Right lobe of liver (tissue), 6 donors: ENCODE measurements at places on chromosomes 12 and 14.

- DNase-seq, result peak; percentile 87
These were observed at the start of gene KITLG for GRCh38 chr12:88580051-88580871. KITLG (minus strand) TSS chr12:88580471; CDS start chr12:88580278, 193 bp downstream.

GRCh38 chr12:16955083-16955657 lies 349.2 kb upstream of the LMO3 start:
- DNase-seq, result no peak

DNA sequence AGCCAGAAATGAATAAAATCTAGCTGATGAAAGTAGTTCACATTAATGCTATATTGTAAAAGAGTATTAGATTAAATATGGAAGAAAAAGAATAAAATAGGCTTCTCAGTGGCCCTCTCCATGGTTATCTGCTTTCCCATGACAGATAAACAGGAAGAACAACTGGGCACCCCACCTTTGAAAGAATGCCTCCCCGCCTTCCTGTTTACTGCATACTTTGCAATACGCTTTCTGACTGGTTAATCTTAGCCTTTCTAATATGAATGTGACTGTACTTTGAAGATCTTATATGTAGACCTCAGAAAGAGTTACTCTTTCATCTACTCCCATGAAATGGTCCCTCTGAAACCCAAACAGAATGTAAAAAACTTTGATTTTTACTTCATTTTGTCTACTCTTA lies 34.1 kb upstream of the DAAM1 start:
- DNase-seq, result no peak

DNA sequence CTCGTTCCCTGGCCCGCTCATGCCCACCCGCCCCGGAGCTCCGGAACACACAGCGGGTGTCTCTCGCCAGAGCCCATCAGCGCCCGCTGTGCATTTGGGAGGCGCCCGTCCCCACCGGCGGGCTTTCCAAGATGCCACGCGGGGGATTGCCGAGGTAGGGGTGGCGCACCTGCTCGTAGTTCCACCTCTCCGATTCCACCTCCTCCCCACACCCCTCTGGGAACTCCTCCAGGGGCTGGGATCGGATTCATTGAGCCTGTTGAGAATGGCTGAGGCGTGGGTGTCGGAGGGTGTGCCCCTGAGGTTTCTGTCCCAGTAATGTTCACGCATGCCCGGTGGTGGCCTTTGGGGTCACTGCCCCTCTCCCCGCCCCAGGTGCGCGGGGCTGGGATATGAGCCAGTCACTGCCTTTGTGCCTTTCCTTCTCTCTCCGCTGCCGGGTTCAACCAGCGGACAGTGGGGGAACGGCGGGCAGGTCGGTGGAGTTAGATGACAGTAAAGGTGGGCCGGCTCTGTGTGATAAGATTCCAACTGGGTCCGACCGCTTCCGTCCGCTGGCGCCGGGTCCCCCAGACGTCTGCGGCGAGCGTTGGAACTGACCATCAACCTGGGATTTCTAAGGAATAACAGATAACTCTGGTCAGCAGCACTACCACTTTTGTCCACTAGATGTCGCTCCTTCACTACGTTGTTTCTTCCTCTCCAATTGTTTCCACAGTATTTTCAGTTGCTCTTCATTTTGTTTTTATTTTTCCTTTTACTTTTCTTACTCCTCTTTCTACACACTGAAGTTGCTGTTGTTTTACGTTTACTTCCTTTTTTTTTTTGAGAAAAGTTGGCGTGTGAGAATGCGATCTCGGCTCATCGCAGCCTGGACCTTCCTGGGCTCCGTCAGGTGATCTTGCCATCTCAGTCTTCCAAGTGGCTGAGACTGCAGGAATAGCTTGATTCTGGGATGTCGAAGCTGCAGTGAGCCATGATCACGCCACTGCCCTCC lies 178.1 kb upstream of the ALG10B start:
- peak; percentile 59 for DNase-seq

DNA sequence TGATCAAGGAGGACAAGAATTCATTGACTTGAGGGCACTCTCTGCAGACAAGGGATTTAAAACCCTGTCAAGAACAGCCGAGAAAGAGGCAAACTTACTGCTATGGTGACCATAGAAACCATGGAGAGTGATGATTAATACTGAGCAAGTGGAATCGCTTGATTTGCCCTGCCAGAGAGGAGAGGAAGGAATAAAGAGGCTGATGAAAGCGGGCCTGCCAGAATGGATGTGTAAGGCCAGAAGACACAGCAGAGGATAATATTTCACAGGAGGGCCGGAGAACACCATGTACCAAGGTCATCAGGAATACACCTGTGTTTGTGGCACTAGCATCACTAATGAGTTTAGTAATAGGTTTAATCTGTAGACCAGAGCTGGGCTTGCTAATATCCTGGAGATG lies 221.8 kb upstream of the DCN start:
- no peak for DNase-seq

- no peak for DNase-seq
These were observed 19.9 kb downstream of the JAG2 start for GRCh38 chr14:105148604-105149145.

DNA sequence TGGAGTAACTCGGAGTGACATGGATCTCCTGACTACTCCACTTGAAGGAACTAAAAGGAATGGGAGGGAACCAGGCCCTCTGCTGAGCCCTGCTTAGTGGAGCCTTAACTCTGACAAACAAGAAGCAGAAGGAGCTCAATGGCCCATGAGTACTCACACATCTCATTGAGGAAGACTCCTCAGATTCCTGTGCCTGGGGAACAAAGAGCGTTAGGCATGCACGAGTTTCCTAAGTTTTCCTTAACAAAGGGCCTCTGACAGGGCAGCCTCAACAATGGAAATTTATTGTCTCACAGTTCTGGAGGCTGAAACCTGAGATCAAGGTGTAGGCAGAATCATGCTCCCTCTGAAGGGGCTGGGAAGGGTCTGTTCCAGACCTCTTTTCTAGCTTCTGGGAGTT lies 185.7 kb upstream of the NTF3 start:
- DNase-seq, result no peak

DNA sequence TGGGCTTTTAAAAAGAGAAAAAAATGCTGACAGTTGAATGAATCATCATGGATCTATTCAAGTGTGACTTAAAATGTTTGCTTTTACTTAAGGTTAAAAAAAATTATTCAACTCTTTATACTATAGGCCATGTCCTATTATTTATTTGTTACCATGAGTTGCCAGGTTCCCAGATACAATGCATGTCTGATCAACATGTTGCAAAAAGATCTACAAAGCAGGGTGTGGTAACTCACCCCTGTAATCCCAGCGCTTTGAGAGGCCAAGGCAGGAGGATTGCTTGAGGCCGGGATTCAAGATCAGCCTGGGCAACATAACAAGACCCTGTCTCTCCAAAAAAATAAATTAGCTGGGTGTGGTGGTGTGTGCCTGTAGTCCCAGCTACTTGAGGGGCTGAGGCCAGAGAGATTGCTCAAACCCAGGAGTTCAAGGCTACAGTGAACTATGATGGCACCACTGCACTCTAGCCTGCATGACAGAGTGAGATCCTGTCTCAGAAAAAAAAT lies 460.8 kb downstream of the BCAT1 start:
- DNase-seq, result no peak
